Activated gamma-delta T cell treated with Interleukin-2 at 50 U/mL for 16 hours (primary cell): ENCODE measurements at places on chromosomes 3 and 15.

DNA sequence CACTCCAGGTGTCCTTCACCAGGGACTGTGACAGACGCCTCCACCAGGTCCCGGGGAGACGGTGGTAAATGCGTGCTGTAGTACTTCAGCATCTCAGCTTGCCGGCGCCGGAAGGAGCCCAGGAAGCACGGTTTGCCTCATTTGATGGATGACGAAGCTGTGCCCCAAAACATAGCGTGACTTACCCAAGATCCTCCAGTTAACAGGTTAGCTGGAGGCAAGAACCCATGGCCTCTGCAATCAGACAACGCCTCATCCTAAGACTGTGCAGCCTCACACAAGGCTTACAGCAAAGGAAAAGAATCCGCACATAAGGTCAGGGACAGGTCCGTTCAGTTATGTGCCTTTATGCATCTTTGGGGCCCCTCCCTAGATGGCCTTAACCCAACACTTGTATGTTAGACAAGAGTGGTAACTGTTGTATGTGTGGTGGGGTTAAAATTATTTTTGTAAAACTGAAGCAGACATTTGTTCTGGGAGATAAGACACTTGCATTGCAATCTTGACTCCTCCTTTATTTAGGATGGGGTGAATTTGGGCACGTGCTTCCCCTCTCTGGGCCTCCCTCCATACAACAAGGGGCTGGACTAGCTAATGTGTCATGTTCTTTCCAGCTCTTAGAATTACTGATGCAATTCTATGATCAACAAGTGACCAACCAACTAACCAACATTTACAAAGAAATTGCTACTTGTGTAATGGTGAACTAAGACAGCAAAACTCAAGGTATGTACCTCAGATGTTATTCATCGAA, 39.4 kb downstream of the VGLL4 start:
- DNase-seq: no peak

DNA sequence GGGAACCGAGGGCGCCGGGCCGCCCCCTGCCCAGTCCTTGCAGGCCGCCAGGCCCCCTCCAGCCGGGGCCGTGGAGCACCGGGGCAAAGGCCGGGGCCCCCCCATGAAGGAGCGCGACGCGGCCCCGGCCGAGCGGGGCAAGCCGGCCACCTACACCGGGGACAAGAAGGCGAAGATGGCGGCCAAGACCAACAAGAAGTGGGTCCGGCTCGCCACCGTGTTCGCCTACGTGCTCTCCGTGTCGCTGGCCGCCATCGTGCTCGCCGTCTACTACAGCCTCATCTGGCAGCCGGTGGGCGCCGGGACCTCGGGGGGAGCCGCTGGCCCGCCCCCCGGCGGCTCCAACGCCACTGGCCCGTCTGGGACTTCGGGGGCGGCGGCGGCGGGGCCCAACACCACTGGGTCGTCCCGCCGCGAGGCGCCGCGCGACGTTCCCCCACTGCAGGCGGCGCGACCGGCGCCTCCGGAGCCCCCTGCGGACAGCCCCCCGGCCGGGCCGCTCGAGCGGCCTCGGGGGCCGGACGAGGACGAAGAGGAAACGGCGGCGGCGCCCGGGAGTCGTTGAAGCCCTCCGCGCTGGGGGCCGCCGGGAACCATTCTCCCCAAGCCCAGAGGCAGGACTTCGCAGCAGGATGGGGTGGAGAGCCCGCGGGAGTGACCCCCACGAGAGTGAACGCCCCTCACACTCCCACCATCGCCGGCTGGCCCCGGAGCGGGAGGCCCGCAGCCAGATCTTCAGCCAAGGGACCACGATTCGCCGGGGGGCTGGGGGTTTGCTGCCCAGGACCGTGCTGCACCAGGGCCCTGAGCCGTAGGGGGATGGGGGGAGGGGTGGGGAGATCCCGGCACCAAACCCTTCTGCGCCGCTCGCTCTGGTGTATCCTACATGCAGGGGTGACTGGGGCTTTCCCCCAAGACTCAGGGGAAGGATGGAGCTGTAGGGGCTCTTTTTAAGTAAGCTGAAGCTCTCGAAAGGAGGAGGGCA, 753 bp downstream of the INAFM2 start:
- no peak for DNase-seq

DNA sequence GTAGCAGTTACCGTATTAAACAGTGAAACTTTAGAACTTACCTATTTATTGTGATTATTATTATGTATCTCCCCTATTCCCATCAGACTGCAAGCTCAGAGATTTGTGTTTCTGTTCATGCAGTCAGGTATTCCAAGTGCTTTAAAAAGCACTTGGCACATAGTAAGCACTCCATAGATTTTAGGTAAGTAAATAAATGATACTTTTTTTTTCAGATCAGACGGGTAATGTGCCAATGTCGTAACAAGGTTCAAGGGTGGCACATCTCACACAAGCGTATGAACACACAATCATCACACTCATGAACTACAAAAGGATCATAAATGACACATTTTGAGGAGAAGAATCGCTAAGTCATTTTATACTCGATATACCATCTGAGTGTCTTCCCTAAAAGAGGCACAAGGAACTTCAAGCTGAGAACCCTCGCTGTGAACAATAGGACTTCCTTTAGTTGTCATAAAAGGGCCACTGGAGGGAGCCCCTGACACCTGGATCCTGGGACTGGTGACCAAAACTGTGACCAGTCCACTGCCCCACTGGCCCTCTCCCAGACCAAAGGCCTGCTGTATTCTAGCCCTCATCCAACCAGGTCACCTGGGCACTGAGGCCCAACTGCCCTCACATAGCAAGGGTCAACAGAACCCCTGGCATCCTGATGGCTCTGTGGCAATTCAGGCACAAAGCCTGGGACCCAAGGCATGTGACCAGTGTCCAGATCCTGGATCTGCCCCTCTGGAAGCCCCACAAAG, 32.1 kb downstream of the KIF9 start:
- DNase-seq: no peak

- no peak for DNase-seq
These were observed 250.0 kb upstream of the VEPH1 start for GRCh38 chr3:157752956-157753786.

DNA sequence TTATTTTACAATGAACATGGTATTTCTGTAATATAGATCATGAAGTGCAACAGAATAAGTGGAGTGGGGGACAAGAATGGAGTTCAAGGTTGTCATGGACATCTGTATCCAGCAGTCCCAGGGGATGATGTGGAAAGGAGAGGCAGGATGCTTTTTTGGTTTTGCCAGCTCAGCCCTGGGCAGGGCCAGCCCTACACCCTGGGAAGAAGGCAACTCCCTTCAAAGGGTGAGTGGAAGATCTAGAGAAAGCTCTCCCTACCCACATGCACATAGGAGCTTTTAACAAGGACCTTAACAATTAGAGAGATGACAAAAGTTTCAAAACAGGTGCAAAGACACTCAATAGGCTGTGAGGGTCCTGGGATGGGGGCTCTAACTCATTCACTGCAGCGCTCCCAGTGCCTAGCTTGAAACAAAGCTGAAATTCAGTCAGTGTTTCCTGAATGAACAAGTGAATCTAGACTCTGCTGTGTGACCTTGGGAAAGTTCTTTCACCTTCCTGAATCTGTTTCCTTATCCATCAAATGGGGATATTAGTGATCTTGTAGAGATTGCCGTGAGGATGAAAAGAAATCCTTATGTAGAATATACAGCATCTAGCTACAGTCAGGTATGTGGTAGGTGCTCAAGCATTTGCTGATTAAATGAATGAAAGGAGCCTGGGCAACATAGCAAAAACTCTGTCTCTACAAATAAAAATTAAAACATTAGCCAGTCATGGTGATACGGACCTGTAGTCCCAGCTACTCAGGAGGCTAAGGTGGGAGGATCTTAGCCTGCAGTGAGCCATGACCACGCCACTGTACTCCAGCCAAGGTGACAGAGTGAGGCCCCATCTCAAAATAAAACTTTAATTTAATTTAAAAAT, 14.3 kb downstream of the BHLHE40 start:
- no peak for DNase-seq

DNA sequence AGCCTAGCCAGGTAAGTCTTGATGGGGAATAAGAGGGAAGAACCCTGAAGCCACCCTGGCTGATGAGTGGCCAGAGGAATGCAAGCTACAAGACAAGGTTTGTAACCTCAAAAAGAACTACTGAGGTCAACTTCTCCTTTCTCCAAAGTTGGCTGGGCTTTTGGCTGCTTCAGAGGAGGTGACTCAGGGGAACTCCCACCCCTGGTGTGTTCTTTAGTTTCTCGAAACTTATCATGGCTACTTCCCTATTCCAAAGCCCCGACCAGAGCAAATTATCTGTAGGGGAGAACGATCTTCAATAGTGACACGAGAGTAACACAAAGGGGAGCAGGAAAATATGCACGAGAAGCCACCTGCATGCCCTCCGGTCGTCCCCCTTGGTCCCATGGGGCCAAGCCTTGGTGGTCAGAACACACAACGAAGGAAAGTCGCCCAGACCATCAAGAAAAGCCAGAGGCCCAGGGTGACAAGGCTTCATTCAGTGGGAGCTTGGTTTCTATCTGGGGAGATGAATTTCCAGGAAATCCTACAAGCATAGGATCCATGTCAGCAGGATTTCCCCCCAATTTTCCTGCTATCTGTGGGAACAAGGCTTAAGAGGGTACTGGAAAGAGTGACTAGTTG, 6.5 kb upstream of the BCL2A1 start:
- no peak for DNase-seq

- DNase-seq: no peak
These were observed 6.9 kb upstream of the CFAP20DC start for GRCh38 chr3:59056706-59057105.

DNA sequence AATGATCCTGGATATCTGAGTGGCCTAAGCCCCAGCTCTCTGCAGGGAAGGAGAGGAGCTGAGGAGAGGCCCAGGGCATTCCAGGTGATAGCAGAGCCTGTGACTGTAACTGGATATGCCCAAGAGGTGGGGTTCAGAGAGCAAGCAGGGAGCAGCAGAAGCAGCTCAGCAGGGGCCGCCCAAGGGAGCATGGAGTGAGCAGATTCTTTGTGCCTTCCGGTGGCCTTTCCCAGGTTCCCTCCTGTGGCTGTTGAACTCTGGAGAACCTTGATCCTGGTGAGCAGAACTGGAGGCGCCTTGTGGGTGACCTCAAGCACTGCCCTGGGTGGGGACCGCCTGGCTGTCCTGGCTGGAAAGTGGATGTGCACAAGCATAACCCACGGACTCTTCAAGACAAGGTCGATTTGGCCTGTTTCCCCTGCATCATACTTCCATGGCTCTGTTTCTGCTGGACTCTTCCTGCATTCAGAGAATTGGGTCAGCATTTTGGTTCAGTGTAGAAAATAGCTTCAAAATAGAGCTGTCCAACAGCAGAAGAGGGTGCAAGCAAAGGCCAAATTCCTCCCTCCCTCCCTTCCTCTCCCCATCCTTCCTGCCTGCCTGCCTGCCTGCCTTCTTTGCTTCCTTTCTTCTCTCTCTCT, 76.1 kb downstream of the ARNT2 start:
- no peak for DNase-seq

DNA sequence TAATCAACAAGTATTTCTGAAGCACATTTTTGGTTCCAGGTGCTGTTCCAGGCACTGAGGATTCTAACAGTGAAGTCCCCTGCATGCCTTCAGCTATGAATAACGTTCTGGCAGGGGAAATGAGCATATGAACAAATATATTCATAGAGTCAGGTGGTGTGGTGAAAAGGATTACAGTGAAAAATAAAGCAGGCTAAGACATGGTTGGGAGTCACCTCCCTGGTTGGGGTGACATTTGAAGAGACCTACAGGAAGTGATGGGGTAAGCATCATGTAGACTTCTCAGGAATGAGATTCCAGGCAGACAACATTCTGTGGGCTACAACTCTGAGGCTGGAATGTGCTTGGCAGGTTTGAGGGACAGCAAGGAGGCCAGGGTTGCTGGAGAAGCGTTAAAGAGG, 15.0 kb downstream of the FRMD4B start:
- DNase-seq: no peak
